ENCODE measurements at places on chromosomes 6 and 20.

DNA sequence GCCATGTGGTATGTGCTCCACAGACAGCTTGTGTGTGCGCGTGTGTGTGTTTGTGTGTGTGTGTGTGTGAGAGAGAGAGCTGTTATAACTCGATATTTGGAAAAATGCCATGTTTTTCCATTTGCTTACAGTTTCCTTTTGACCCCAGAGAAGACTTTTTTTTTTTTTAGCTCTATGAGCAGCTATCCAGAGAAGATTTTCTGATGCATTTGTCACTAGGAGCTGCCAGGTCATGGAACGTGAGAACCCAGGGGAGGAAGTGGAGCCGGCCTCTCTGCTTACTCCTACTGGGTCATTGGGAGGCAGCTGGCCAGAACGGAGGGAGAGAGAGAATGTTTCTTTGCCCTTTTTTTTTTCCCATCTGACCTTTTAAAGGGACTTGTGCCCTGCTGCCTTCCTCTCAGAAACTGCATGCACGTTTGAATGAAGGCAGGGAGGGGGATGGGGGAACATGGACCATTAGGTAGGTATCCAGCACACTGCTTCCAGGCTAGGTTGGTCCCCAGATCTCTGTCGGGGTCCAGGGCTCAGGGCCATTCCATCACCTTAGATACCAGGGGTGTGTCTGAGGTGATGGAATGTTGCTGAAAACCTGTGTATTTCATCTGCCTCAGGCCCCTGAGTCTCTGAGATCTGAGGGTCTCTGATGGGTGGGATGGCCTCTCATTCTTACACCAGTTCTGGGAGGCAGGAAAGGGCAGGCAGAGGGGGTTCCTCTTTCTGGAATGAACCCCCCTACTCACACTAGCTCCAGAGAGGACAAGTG, 11.2 kb upstream of the MRPS18A start:
- DNase-seq, result no peak

- DNase-seq, result peak; percentile 85
Observed at GRCh38 chr20:50146732-50147662, 6.5 kb downstream of the PEDS1 start.

DNA sequence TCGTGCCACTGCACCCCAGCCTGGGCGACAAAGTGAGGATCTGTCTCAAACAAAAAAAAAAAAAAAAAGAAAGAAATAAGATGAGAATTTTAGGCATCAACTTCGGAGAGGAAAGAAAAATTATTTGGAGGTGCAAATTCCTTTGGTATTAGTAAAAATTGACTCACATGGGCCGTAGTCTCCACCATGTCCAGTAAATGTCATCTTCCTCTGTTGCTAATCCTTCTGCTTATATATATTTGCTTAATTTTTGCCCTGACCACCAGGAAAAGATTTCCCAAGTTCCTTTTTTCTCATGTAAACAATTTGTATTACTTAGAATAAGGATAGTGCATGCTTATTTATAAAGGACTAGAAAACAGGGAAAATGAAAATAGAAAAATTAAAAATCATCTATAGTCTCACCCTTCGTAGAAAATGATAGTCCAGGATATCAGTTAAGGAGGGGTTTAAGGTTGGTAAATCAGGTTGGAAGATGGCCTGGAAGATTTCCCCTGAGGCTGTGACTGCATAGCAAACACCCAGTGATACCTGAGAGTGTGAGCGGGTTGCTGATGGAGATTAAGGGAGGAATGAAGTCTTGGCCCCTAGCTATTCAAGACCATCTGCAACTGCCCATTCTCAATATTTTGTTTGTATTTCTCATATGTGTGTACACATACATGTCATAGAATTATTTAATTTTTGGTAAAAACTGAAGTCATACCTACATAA, 240.8 kb downstream of the ZNF217 start:
- DNase-seq, result no peak

GRCh38 chr6:54474898-54475297, 166.7 kb downstream of the TINAG start:
- no peak for DNase-seq

DNA sequence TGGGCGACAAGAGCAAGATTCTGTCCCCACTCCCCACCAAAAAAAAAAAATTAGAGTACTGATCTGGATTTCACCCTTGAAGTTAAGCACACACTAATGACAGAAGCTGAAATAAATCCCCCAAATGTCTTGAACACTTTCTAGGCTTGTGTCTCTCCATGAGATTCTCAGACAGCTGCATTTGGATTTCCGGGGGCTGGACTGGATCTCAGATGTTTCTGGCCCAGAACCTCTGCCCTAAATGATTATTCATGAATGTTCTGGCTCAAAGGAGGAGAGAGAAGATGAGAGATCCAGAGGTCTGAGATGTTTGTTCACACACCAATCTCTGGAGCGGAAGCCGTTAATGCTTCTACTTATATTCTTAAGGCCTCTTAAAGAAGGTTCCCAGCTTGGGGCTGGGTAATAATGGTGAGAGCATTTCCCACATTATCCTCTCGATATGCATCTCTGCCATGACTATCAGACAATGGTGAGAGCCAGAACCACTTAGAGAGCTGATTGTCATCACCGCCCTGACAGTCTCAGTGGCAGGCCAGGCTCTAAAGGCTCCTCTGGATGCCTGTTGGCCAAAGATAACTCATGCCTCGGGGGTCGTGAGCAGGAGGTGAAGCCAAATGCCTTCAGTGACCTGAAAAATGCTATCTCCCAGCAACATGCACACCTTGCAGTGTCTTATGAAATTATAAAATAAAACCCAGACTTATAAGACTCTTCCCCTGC, 127.9 kb upstream of the AGPAT4 start:
- DNase-seq, result no peak

DNA sequence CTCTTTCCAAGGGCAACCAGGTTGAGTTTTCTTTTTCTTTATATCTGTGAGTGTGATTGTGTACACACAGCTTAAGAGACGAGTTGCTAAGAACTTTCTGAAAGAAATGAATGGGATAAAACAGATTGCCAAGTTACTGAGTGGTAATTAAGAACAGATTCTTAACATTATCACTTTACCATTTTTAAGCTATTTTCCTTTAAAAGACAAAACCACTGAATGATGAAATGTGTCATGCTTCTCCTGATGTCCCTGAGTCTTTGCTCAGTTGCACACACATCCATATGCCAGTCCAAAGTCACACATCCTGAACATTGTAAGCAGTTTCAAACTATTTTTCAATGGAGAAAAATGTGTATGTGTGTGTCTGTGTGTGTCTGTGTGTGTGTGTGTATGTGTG, 5.5 kb upstream of the DAAM2 start:
- no peak for DNase-seq

- no peak for DNase-seq
Observed at GRCh38 chr6:163501439-163501838, 86.9 kb downstream of the QKI start.

DNA sequence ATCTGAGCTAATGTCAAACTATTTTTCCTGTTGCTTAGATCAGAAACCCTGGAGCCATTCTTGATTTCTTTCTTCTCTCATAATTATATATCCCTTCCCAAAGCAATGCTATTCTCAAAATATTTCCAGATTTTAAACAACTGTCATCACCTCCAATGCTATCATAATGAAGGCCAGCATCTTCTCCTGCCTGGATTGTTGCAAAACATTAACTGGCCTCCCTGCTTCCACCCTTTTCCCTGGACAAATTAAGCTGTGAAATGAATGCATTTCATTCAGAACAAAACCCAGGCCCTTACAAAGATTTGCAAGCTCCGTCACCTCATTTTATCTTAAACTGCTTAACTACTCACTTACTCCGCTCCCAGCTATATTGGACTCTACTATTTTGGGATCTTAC, 535.3 kb upstream of the HS3ST5 start:
- DNase-seq, result no peak

DNA sequence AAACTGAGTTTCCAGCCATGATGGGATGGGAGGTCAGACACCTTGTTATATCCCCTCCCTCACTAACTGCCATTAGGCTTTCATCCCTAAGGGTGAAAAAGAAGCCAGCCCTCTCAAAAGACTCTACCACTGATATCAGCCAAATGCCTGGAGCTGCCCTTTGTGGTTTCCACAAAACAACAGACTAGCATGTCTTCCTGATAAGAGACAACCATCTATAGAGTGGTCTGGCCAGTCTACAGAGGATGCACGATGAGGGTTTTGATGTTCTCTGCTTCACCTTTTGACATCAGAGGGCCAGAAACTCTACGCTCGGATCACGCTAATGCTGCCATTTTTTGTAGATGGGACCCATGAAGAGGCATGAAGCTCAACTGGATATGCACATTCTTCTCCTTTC, 61.7 kb upstream of the ARHGAP18 start:
- DNase-seq, result no peak

- DNase-seq, result peak; percentile 59
Observed at GRCh38 chr6:34236131-34236442, 586 bp upstream of the HMGA1 start.

DNA sequence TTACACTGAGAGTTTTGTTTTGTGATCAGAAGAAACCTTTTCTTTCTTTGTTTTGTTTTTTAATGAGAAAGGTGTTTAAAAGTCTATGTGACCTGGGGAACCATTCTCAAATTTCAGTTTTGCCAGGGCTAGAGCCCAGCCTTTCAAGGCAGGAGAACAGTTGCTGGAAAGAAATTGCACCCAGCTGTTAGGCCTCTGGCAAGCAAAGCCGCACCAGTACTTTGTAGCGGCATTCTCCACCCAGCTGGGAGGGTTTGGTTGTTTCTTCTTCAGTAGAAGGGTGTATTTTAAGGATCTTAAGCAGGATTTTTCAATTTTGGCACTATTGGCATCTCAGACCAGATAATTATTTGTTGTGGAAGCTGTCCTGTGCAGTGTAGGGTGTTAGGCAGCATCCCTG, 16.6 kb upstream of the MAPK13 start:
- no peak for DNase-seq

GRCh38 chr6:99613409-99613704, 6.7 kb downstream of the PRDM13 start:
- DNase-seq, result no peak

- DNase-seq, result no peak
Observed at GRCh38 chr6:139600919-139601475, 226.5 kb upstream of the CITED2 start.

DNA sequence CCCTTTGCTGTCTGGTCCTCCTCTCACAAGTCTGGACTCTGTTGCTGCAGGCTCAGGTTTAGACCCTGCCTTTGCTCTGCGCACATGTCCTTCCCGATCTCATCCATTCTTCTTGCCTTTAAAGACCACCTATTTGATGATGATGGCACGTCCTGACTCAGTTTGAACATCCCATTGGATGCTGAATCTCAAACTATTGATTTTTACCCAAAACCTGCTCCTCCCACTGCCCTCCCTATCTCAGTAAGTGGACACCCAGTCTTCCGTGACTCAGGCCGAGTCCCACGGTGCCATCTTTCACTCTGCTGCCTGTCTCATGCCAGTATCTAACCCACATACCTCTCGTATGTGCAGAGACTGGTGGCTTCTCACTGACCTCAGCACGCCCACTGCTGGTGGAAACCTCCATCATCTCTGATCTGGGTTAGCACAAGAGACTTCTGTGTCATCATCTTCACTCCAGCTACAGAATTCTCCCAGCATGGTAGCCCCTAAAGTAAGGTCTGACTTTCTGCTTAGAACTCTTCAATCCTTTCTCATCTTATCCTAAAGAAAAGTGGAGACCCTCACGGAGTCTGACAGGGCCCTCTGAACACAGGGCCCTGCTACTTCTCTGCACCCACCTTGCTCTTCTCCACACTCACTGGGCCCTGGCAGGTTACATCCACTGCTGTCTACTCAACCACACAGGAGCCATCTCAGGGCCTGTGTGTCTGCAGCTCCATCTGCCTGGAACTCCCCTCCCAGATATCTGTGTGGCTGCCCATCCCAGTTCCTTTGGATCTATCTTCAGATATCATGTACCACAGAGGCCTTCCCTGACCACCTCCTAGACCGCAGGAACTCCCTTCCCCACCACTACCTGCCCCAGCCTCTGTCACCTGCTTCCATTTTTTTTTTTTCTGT, 387.1 kb upstream of the AGPAT4 start:
- no peak for DNase-seq

GRCh38 chr20:62929051-62929538, 2.8 kb upstream of the DIDO1 start:
- DNase-seq, result peak; percentile 60

DNA sequence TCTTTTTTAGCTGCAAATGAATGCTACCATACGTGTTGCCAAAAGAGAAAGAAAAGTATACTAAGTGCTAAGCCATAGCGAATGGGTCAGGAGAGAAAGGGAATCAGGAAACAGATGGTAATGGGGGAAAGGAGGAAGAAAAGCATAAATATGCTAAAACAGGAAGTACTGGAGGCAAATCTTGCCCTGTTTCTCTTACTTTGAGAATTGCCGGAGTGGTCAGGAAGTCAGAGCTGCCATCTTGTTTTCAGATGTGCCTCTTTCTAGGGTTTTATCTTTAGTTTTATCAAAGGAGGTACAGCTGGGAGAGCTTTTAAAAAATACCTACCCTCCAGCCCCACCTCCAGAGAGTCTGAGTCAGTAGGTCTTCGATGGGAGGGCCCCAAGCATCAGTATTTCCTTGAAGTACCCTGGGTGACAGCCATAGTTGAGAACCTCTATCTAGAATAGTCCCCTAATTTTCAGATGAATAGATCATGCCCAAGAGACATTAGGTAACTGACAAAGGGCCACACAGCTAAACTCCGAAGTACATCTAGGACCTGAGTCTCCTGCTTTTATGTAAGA, 193.3 kb downstream of the CLIC5 start:
- no peak for DNase-seq

- DNase-seq, result no peak
Observed at GRCh38 chr6:131451321-131452144, 121.5 kb upstream of the ARG1 start.

GRCh38 chr6:125255201-125255600, 46.6 kb downstream of the HDDC2 start:
- no peak for DNase-seq

- no peak for DNase-seq
Observed at GRCh38 chr20:64099880-64100565, 7.3 kb downstream of the NPBWR2 start.

DNA sequence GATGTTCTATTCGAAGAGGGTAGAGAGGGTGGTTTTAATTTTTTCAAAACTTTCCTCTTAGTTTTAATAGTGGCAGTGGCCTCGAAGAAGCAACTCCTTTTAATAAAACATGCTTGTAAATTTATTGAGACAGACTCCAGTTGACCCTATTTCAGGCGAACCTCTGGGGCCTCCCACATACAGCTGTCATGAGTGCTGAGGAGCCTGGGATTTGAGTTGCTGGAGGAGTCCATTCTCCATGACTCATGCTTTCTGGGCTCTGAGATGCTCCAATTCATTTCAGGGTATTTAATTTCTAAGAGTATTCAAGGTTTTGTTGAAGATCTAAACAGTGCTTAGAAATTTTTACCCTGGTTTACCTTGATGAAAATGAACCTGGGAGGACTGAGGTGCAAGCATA, 580.4 kb downstream of the CBLN4 start:
- no peak for DNase-seq

- no peak for DNase-seq
Observed at GRCh38 chr20:54085910-54086309, 15.5 kb upstream of the BCAS1 start.

GRCh38 chr6:168182366-168182765, 103.4 kb upstream of the FRMD1 start:
- DNase-seq, result no peak

- no peak for DNase-seq
Observed at GRCh38 chr6:113146878-113147277, 710.3 kb upstream of the MARCKS start.

All from stimulated activated naive CD4-positive, alpha-beta T cell (primary cell).